Natural killer cell (primary cell): ENCODE measurements at places on chromosomes 4 and X.
A peak's percentile ranks its signal among the peaks of the same experiment; 100 is the strongest.

DNA sequence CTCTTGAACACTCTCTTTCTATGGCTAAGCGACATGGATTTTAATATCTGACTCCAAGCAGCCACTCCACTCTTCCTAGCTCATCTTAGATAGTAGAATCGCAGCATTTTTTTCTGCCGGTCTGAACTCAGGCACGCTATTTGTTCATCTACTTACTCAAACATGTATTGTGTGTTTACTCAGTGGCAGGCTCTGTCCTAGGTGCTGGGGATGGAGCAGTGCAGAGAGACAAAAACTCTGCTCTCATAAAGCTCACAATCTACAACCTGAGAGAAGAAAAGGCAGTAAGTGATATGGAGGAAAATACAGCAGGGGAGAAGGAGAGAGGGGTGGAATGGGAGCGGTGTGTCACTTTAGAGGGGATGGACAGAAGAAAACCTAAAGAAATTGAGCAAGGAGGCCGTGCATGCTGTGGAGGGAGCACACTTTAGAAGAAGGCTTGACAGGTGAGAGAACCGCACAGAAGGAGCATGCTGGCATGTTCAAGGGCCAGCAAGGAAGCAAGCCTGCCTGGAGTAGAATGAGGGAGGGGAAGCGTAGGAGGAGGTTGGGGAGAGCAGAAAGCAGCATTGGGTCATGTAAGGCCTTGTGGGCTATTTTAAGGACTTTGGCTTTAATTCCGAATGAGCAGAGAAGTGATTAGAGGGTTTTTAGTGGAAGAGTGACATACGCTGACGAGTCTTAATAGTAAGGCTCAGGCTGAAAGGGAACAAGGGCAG is 132.0 kb downstream of the ANK2 start:
- DNase-seq, result no peak

GRCh38 chr4:150769248-150769647 is 187.3 kb downstream of the MAB21L2 start:
- no peak for DNase-seq

DNA sequence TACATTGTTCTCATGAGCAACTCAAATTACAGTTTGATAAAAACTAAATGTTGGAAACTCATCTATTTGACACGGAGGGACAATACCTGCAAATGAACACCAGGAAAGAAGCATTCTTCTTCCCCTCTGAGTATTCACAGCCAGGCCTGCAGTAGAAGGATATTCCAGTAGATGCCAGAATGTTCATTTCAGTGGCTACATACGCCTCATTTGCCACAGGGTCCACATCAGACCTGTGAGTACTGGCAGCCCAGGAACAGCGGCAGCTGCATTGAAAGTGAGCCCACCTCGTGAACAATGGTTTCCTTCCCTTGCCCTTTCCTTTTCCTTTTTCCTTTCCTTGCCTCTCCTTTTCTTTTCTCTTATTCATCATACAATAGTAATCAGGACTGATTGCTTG is 81.1 kb upstream of the NEIL3 start:
- no peak for DNase-seq

DNA sequence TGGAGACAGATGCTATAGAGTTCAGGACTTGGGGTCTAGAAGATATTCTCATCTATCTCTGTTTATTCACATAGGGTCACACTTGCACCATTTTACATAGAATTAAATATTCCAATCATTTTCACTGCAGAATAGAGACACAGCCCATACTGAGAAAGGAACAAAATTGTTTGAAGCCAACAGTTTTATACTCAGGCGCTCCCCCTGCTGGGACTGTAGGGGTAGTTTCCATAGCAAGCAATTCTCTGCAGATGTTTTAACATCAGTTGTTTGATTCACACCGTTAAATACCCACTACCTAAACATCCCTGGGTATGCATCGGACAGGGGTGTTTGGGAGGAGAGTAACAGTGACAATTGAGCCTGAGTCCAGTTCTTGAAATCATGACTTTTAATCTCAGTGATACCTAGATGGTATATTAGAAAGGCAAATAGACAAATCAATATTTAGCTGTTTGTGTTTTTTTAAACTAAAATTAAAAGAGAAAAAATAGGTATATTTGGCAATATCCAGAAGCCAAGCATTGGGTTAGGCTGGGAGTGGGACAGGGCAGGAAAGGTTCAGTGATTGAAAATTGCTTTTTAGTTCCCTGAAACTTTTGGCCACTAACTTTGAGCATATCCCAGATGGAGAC is 33.8 kb downstream of the LONRF3 start:
- peak; percentile 53 for DNase-seq

GRCh38 chrX:131728295-131729145 is 184.6 kb downstream of the OR13H1 start:
- DNase-seq, result no peak
